Urinary bladder (tissue), 4 donors: ENCODE measurements at places on chromosomes 7 and 10.

DNA sequence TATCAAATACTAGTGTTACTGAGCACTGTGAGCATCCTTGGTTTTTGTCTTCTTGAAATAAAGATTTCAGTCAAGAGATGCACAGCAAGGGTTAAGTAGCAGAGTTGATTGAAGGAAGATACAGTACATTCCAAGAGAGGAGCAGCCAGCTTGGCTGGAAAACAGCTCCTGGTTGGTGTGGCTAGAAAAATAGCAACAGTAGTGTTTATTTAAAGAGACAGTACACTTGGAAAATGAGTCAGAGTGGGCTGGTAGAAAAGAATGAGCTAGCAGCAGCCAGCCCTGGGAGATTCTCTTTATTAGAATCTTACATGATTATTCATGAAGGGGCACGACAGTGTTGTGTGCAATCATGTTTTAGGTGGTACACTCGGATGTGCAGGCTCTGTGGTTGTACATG, 1016.4 kb upstream of the SORCS1 start:
- no peak for DNase-seq

DNA sequence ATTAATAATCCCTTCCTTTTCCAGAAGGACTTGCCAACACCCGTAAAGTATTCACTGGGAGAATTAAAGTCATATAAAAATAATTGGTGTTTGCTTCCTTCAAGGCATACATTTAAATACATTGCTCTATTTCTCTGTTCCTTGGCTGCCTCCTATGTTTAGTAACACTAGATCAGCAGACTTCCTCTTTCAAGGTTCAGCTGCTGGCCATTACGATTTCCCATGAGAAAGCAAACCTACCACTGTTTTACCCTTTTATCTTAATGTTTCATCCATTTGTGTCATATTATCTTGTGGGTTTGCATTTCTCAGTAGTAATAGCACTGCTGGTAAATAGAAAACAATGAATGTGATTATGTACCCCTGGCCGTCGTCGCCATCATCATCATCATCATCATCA, 313.8 kb upstream of the BMPER start:
- DNase-seq: no peak

GRCh38 chr7:10022957-10023356, 950.7 kb upstream of the PHF14 start:
- DNase-seq: no peak

DNA sequence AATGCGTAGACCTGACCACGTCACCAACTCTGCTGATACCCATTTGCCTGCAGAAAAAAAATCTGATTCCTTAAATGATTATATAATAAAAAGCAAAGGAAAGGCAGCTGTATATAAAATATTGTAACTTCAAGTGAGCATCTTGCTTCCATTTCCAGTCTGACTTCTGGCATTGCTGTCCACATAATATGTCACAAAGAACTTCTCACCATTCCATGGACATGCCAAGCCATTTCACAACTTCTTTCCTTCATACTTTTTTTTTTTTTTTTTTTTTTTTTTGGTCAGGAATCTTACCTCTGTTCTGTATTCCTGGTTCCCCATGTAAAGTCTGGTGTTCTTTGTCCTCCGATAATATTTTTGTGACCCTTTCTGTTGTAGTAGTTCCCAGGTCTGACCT, 165.5 kb downstream of the SND1 start:
- DNase-seq: no peak

- DNase-seq: no peak
Measured at GRCh38 chr7:79507131-79507530, 53.7 kb upstream of the MAGI2 start.

DNA sequence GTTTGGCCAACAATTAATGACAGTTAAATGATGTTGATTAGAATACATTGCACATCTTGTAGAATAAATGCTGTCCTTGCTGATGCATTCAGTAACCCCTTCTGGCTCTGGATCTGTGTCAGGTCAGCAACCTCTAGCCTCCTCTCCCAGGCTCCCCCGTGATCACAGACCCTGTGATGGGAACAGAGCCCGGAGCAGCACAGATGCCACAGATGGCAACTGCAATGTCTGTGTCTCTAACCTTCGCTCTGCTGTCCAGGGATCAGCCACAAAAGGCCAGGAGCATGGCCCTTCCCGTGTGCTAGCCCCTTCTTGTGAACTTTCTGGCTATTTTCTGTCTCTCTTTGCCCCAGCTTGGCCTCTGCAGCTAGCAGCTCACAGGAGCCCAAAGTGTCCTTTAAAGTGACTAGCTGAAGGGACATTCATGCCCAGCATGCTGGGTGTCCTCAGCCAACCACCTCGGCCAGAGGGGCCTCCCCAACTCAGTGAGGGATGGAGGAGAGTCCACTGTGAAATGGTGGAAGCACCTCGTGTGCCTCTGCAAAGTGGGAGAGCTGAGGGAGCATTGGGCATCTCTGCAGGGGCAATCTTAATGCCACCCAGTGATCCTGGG, 167.0 kb upstream of the TCERG1L start:
- no peak for DNase-seq

DNA sequence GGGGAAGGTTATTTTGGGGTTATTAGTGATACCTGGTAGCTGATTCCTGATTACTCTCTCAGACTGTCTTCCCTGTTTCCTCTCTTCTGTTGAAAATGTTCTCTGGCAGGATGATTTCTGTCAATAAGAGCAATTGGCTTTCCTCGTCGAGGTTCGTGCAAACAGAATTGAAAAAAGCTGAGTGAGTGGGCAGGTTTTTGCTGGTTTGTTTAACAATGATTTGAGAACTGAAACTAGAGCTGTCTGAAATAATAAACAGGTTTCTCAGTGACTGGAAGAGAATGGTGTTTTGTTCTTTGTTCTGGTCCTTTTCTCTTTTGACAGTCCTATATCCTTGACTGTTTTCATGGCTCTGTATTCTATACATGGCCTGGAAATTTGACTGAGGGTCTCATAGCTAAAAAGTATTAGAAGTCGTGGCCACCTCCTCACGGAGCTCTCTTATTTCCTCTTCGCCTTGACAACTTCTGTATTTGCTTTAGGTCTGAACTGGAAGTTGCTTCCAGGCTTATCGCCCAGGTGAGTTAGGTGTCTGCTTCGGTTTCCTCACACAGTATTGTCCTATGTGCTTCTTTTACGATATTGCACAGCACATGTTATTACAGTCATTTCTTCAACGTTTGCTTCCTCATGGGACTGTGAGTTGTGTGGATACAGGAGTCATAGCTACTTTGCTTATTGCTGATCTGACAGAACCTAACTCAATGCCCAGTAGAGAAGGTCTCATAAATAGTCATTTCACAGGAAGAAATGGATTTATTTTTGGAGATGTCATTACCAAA, 403.6 kb downstream of the NRG3 start:
- DNase-seq: no peak

DNA sequence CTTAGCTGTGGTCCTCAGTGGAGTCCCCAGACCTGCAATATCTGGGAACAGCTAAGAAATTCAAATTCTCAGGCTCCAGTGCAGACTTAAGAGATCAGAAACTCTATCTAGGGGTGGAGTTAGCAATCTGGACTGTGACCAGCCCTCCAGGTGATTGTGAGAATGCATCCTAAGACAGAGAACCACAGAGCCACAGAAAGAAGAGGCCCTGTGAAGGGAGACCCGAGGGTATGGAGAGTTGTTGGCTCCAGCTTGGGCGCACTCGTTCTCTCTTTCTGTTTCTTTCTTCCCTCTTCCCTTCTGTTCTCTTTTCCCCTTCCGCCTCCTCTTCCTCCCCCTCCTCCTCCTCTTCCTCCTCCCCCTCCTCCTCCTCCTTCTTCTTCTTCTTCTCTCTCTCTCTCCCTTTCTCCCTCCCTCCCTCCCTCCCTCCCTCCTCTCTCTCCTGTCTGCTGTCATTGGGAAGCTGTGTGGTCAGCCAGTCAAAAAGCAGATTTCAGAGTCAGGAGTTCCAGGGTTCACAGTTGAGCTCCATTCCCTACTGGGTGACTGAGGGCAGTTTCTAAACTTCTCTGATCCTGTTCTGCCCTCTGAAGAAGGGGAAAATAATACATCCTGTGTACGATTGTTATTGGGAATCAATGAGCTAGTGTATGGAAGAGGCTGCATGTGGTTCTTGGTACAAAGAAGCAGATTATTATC, 62.1 kb upstream of the STEAP1B start:
- DNase-seq: no peak

DNA sequence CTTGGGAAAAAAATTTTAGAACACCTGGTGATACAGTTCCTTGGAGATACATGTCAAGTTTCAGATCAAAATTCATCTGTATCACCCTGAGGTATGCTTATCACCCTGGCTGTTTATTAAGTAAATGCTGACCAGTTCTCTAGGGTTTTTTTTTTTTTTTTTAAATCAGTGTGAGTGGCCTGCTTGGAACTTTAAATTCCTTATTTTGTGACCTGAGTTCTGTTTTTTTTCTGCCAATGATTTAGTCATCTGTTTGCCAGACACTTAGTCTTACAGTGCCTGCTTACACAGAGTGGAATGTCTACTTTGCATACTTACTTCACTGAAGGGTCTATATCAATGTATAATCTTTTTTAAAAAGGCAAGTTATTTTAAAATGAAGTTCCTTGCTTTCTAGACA, 1.8 kb downstream of the TSPAN13 start:
- DNase-seq: no peak

DNA sequence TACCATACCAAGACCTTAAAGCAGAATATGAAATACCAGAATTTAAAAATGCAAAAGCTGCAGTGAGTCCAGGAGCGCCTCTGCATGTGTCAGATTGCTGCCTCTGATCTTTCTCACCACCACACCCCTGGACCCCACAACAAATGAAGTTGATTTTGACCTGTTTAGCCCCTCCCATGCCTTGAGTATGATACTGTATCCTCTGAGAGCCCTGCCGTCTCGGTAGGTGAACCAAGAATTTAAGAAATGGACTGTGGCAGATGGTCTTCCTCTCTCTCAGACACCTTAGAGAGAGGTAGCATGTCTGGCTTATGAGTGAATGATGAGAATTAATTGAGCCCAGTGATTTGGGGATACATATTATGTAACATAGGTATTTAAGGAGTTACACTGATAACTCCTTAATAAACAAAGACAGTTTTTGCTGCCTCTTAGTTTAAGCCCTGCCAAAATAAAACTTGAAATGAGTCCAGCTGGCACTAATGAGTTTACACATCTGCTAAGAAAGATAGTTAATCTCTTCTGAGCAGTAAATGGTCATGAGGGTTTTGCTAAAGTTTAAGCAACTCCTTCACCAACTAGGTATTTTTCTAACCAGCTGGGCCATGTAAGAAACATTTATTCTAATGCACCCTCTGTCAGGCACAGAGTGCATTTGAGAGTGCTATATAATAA, 4.5 kb upstream of the TFPI2 start:
- DNase-seq: no peak

- DNase-seq: no peak
Measured at GRCh38 chr7:142873871-142874270, 11.7 kb downstream of the TRPV6 start.

DNA sequence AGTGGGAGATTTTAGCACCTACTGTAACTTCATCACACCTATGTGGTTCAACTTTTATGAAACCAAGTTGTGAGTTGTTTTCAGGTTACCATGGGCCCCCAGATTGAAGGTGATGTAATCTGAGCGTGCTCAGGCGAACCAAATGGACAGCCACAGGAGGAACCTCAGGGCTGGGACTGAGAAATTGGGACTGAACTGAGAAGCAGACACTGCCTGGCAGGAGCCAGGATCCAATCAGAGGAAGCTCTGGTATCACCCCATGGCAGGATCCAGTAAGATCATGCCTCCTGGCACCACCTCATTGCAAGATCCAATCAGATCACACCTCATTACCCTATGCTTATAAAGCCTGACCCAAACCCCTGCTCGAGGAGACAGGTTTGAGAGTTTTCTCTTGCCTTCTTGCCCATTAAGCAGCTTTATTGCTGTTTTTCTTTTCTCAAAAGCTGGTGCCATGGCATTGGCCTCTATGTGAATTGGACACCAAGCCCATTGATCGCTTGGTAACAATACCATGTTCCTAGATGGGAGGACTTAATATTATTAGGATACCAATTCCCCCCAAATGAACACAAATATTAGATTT, 43.2 kb upstream of the GDF10 start:
- DNase-seq: no peak

DNA sequence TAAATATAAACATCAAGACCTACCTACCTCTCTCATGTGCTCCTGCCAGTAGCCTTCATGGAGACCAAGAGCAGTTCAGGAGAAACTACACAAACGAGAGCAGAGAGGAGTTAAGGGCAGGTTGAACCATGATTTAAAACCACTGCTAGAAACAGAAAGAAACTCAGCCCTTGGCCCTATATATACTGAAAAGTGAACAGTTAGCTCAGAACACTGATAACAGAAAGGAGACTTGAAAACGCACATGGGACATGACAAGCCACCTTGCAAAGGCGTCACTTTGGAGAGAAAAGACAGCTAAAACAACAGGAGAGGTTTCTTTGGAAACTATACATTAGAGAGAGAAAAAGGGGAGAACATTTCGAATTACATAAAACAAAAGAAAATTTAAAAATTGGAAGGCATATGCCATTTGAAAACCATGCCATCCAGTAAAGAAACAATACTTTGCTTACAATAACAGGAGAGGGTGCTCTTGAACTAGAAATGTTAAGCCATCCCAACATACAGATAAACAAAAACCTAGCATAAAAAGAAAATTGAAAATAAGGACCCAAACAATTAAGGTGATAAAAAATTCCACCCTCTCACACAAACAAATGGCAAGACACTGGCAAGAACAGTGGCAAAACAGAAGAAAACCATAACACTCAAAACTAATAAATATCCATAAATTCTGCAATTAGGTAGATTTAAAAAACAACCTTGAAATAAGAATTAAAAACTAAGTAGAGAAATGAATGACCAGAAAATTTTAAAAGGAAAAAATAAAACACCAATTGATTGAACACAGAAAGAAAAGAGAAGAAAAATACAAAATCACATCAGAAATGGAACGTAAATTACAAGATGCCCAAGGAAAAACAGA, 232.7 kb downstream of the IMMP2L start:
- no peak for DNase-seq

GRCh38 chr10:122368502-122369254, 5.8 kb upstream of the PLEKHA1 start:
- no peak for DNase-seq

GRCh38 chr7:139181404-139181803, 49.6 kb upstream of the UBN2 start:
- DNase-seq: no peak

GRCh38 chr7:80218723-80219122, 84.1 kb downstream of the GNAI1 start:
- no peak for DNase-seq

- no peak for DNase-seq
Measured at GRCh38 chr7:15719311-15719710, 32.8 kb upstream of the MEOX2 start.

GRCh38 chr7:107085180-107085579, 40.7 kb downstream of the PRKAR2B start:
- no peak for DNase-seq

DNA sequence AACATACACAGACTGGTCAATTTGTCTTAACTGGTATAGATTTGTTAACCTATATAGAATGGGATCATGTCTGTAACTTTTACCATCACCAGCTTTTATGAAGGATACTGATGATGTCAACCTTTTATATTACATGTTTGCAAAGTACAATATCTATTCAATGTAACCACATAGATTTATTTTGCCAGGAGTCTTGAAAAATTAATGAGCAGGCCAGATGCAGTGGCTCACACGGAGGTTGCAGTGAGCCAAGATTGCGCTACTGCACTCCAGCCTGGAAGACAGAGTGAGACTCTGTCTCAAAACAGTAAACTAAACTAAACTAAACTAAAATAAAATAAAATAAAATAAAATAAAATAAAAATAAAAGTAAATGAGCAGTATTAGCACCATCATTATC, 30.0 kb upstream of the PARD3 start:
- DNase-seq: no peak
